ENCODE measurements at places on chromosomes 2 and 18.
A peak's percentile ranks its signal among the peaks of the same experiment; 100 is the strongest.

DNA sequence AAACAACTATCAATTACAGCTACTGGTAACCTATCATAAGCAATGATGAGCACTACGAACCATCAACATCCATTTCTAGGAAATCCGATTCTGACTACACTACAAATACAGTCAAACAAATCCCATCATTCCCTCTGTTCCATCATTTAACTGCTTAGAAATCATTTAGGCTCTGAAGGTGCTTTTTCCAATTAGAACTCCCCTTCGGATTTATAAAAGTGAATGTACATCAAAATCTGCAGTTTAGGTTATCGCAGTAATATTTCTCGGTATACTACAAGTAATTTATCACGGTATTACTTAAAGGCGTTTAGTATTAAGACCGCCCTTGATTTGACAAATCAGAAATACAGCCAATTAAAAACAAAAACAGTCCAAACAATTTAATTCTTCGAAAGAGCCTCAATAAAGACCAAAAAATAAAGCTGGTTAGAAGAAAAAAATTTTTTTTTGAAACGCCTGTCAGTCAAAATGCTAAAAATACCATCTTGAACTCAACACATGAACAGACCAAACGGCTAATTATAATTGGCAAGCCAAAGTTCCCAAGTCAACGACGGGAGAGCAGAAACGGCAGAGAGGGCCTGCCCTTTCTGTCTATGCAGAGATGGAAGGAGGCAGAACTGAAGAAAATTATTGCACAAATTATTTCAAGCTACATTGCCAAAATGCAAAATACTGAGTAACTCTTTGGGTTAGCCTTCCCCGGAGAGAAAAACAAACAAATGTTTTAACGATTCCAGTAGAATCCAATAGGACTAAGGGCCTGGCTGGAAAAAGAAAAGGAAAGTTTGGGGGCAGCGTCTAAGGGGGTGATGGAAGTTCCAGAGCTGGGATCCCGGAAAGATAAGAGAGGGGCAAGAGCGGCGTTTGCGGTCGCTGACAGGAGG is 1.2 kb downstream of the VPS54 start:
- DNase-seq: peak; percentile 11

- no peak for DNase-seq
Observed at GRCh38 chr2:48080534-48081316, 174.4 kb upstream of the FBXO11 start.

DNA sequence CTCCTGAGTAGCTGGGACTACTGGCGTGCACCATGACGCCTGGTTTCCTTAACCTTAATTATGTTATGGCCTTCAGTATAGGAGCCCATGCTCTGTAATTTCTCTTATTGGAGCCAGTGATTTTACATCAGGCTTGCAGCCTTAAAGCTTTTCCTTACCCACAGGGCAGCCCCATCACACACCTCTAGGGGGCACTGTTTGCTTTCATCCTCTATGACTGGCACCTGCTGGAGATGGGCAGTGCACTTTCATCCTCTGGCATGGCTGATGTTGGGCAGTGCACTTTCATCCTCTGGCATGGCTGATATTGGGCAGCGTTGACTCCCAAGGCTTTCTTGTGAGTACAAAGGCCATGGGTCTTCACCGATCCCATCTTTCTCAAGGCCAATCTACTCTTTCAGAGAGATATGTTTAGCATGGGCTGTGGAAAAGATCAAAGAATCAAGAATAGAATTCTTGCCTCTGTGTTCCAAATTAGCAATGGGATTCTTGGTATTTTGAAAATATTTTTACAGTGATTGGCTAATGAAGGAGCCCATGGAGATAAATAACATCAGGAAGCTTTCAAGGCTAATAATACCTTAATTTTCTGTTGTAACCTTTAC is 80.7 kb upstream of the MEX3C start:
- DNase-seq: peak; percentile 38

GRCh38 chr2:75311993-75312392 is 112.7 kb upstream of the TACR1 start:
- peak; percentile 63 for DNase-seq

- DNase-seq: no peak
Observed at GRCh38 chr18:74402806-74403433, 54.2 kb downstream of the DIPK1C start.

- no peak for DNase-seq
Observed at GRCh38 chr2:217987391-217987790, 15.4 kb downstream of the TNS1 start.

- DNase-seq: no peak
Observed at GRCh38 chr2:220994846-220995245, 577.3 kb downstream of the EPHA4 start.

DNA sequence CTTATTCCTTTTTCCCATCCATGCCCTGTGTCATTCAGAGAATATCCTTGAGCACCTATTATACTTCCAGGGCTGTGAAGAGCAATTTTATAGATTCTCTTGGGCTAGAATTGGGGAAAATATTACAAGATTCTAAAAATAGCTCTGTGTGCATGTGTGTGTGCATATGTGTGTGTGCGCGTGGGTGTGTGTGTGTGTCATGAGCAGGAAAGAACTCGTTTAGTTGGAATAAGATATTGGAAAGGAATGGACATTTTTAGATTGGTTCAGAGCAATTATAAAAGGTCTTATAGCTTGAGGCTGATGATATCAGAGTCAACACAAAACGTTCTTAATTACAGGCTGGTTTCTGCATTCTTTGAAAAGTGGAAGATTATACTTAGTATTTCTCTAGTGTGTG is 212.1 kb upstream of the COPS8 start:
- no peak for DNase-seq

- no peak for DNase-seq
Observed at GRCh38 chr18:55510809-55511208, 77.2 kb downstream of the TCF4 start.

DNA sequence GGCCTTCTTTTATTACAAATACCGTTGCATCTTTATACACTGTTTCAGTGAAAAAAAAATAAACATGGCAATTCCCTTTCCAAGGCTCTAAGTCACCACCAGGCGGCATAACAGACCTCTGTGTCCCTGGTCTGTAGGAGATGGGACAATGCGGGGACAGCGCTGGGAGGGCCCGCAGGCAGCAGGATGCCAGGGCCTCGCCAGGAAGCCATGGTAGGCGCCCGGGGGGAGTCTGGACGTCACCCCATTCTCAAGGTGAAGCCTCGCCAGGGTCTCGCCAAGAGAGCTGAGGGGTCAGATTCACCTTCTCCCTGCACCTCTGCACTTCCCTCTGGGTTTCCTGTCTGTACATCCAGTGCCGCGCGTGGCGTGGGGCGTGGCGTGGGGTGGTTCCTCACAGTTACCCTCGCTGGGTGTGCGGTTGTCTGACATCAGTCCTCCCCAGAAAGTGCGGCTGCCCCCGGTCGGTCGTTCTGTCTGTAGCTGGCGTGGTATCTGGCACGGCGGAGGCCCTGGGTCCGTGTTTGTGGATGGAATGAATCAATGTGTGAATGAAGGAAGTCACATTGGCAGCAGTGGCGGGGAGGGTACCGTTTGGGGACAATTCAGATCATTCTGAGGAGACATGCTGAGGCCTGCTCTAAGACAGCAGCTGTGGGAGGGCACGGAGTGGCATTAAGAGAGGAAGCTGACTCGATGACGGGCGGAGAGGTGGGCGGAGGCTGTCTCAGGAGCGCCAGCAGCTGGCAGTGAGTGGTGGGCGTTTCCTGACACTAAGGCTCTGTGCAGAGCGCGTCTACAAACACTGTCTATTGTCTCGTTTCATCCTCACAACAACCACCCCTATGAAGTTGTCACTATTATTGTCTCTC is 46.0 kb downstream of the LRRFIP1 start:
- peak; percentile 67 for DNase-seq

GRCh38 chr18:1019191-1019590 is 114.5 kb downstream of the ADCYAP1 start:
- no peak for DNase-seq

- DNase-seq: no peak
Observed at GRCh38 chr2:29326926-29327325, 211.7 kb downstream of the CLIP4 start.

GRCh38 chr2:26504002-26504401 is 26.1 kb upstream of the OTOF start:
- no peak for DNase-seq

GRCh38 chr18:57445488-57446319 is 10.5 kb downstream of the ONECUT2 start:
- no peak for DNase-seq

DNA sequence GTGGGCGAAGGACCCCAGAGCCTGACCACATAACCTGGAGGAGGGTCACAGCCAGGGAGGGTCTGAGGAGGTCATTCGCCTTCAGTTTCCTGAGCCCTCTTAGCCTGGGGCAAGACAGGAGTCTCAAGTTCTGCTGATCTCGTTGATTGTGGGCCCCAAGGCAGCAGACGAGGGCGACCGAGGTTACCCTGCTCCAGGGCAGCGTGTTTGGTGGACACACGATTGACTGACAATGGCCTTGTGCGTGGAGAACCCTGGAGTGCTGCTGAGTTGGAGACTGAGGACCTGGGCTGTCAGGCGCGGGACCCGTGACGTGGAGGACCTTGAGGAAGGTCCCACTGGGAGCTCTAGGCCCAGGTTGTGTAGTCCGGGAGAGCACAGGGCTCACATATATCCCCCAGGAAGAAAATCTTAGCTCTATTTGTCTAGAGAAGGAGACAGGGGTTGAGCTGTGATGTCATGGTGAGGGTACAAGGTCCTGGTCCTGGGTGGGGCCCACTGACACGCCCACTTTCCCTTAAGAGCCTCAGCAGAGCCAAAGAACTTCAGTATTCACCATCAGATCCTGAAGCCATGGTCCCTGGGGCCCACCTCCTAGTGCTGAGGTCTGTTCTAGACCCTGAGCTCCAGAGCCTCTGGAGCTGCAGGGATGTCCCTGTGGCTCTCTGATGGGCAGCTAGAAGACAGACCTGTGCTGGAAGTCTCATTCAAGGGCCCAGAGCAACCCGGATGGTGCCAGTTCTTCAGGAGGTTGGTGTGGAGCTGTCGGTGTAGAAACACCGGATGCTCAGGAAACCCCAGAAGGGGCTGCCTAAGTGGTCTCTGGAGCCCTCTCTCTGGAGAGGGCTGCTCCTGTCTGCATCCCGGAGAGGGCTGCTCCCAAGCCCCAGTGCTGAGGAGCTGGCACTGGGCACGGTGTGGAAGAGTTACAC is 53.1 kb downstream of the DYSF start:
- no peak for DNase-seq

DNA sequence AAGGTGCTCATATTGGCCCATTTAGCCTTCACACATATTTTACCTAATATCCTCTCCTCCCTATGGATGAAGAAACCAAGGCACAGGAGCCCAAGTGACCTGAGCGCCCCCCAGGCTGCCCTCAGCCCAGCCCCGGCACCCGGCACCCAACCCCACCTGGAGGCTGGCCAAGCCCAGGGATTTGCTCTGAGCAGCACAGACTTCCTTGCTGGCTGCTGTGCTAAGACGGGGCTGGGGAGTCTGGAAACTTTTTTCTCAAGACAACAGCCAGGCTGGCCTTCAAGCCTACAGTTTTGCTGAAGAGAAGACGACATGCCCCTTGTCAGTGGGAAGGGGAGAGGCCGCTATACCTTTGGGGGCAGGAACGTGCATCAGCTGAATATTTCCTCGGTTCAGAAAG is 52.7 kb upstream of the LAMA1 start:
- DNase-seq: no peak

- DNase-seq: no peak
Observed at GRCh38 chr2:145022666-145023333, 502.9 kb upstream of the ZEB2 start.

GRCh38 chr2:45818591-45818990 is 167.1 kb downstream of the PRKCE start:
- no peak for DNase-seq

DNA sequence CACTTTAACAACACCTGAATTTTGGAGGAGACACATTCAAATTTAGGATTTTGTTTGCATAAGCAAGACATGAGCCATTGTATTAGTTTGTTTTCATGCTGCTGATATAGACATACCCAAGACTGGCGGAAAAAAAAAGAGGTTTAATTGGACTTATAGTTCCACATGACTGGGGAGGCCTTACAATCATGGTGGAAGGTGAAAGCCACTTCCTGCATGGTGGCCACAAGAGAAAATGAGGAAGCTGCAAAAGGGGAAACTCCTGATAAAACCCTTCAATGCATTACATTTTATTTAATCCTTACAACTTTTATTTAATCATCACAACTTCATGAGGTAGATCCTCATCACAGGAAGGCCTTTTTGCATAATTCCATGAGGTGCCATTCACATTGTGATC is 242.0 kb upstream of the STON1 start:
- no peak for DNase-seq

DNA sequence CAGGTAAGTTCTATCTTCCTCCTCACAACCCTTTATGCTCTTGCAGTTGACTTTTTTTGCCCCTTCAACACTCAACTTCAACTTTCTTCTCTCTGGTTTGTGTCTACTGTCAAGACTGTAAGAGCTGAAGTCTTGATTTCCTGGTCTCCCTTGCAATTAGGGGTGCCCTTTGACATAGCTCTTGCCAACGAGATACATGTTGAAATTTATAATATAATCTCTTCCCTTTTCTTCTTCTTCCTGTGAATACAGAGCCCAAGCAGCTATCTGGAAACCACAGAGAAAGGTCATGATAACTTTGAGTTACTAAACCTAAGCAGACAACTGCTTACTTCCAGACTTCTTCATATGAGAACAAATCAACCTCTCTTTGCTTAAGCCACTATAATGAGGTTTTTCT is 163.5 kb downstream of the MC4R start:
- no peak for DNase-seq

DNA sequence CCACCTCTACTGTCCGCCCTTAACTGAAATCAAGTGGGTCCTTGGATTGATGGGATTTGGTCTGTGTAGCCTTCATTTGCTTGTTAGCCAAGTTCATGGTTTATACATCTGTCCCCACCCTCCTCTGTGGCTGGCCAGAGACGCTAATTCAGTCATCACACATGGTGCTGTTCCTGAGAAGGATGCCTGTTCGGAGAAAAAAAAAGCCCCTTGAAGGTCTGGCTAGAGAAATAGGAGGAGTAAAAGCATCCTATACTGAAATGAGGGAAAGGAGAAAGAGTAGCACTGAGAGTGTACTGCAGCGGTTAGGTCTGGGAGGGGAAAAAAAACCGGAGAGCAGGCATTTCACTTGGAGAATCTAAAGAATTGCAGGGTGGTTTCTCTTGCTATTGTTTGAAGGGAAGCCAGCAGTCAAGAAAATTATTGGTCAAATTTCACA is 180.6 kb upstream of the EPAS1 start:
- DNase-seq: no peak

- DNase-seq: no peak
Observed at GRCh38 chr2:241866790-241867645, 2.5 kb upstream of the RTP5 start.
